Activated CD8-positive, alpha-beta memory T cell treated with anti-CD3 and anti-CD28 coated beads for 1 hour (primary cell): ENCODE measurements at places on chromosomes 3 and 15.

- DNase-seq = no peak
Measured at GRCh38 chr15:52733088-52733487, 53.9 kb upstream of the ATOSA start.

DNA sequence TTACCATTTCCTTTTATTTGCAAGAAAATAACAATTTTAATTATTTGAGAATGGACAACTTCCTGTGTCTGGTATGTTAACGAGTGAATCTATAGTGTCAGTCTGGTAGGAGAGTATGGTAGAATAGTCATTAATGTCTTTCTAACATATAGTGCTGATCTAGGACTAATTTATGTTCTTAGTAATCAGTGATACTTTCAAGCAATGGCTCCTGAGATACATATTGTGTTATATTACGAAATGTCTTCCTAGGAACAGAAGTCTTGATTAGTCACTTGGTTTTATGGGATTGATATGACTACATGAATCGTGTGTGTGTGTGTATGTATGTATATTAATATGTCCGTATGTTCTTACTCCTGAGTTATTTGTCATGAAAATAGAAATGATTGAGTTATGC is 66.6 kb upstream of the PAQR5 start:
- no peak for DNase-seq

- no peak for DNase-seq
Measured at GRCh38 chr3:107142786-107143575, 234.3 kb upstream of the CCDC54 start.

- DNase-seq = no peak
Measured at GRCh38 chr3:141578202-141578973, 91.6 kb downstream of the RASA2 start.

DNA sequence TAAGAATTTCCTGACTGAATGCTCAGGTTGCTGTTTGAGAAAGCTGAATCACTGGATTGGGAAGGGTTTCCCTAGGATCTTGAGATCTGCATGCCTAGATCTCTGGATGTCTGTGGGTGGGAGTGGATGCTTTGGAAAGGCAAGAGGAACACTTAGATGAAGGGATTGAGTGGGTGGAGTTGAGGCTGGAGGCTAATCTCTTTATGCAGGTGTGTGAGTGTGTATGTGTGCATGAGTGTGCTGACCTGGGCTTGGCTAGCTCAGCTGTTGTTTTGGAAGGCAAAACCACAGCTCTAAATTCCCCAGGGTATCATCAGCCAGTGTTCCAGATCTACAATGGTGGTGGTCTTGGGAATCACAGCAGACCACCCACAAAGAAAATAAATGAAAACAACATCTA is 60.5 kb downstream of the CLDN1 start:
- no peak for DNase-seq

- no peak for DNase-seq
Measured at GRCh38 chr15:87816016-87816415, 440.5 kb downstream of the NTRK3 start.

GRCh38 chr3:60250206-60250605 is 1001.0 kb downstream of the FHIT start:
- DNase-seq = no peak

- DNase-seq = no peak
Measured at GRCh38 chr3:61813636-61814035, 252.3 kb downstream of the PTPRG start.

DNA sequence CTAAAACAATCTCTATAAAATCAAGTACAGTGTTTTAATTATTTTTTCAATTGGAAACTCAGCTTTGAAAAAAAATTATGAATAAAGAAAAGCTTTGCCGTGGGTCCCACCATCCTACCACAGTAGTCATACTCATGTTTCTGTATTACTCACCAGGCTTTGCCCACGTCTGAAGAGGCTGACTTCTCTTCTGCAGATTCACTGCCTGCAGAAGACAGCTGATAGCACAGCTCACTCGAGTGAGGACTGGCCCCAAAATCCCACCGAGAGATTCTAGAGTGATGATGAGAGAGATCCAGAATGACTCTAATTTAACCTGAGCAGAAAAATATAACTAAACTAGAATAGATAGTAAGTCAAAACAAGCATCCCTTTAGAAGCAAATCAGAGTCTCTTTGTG is 11.9 kb downstream of the C2CD4B start:
- DNase-seq = no peak
